Neuronal stem cell (in vitro differentiated cells): ENCODE measurements at places on chromosomes 7 and 10.
A peak's percentile ranks its signal among the peaks of the same experiment; 100 is the strongest.

DNA sequence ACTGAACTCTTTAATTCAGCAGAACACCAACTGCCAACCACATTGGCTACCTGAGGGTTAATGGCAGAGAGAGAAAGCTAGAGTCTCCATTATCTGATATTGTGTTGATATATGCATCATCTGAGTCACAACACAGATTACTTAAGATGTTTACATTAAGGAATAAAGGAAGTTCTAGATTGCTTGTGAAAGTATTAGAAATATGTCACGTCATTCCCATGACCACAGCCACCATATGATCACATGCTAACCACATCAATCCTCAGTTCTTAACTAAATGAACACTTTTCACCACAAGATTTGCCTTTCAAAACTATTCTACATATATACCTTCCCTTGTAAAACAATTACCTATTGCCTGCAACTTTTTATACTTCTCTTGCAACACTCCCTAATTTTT lies 337.9 kb downstream of the FGFR2 start:
- DNase-seq: no peak

DNA sequence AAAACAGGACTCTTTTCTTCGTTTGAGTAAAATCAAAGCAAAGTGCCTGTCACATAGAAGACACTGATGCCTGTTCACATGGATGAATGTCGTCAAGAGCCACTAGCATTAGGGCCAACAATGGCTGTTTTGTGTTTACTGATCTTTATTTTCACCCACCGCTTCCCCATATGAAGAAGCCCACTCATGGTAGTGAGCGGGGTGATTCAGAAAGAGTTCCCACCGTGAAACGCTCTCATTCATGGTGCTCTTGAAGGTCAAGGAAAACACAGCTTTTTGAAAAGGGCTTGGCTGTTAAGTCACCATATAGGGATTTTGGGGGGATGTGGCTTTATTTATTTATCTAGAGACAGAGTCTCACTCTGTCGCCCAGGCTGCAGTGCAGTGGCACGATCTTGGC lies 12.5 kb downstream of the PROSER2 start:
- no peak for DNase-seq

DNA sequence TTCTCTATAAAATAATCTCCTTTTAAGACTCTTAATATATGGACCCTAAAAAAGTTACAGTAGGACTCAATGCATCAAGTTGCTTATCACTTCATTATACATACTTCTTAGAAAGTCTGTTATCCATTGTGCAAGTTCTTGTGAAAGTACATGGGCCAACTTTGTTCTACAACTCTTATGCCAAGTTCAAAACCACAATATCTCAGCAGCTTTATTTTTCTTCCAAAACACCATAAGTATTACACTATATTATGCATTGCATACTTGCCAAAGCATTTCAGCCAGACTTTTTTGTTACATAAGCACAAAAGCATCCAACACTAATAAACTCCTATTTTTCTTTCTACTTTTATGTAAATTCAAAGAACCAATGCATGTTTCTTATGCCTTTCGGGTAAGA lies 94.4 kb downstream of the AHR start:
- DNase-seq: no peak

DNA sequence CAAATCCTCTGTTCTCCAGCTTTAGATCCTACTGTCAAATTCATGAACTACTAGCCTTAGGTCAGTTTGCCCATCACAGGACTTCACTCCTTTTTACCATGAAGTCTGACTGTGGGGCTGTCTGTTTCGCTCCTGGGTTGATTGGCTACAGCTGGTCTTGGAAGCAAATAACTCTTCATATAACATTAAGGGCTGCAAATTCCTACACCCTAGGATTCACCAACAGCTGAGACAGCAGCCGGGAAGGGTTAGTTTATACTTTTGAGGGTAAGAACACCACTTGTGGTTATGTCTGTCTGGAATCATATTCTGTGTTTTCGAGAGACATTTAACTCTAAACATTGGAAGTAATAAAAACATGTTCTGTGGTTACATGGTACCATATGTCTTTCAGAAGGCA lies 55.9 kb upstream of the KIAA1217 start:
- no peak for DNase-seq

DNA sequence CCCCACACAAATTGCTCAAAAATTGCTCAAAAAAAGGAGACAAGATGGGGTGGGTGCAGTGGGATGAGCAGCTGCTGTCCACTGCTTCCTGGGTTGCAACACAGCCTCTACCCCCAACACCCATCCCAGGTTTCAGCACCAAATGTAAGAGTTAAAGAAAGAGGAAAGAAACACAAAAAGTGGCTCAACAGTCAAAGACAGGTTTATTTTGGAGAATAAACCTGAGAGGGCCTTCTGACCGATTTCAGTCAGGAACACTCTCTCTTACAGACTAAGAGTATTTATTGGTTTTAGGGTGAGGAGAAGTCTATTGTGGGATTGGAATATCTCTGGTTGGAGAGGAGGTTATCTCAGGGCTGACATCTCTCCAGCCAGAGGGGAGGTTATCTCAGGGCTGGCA lies 28.4 kb downstream of the OR13A1 start:
- no peak for DNase-seq

DNA sequence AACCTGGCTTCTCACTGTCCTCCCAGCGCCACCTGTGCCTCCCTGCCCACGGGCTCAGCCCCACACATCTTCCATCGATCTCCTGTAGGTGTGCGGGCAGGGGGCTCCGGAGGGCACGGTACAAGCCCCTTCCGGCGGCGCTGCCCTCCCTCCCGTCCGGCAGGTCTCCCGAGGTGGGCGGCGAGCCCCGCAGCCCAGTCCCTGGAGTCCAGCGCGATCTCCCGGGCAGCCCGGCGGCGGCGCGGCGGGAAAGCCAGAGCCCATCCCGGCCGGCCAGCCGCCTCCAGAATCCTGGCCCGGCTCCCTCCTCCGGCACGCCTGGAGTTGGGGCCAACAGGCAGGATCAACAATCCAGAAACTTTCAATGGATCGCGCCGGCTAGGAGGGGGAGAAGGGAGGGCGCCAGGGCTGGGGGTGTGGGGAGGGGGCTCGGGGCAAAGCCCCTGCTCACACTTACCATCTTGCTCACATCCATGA lies 100.1 kb downstream of the HIP1 start:
- DNase-seq: peak; percentile 63

DNA sequence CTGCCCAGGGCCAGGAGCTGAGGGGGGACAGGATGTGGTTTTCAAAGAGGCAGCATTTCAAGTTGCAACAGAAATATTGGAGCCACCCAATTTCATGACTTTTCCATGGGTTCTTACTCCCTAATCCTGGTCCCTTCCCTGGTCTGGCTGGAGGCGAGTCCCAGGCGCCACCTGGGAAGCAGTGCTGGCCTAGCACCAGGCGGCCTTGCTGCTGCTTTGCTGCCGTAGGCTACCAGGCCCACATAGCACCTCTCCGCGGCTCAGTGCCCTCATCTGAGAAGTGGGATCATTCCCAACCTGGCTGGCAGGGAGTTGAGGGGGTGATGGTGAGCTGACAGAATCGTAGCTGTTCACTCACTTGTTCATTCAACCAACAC lies 33.7 kb downstream of the ZMIZ1 start:
- DNase-seq: no peak

DNA sequence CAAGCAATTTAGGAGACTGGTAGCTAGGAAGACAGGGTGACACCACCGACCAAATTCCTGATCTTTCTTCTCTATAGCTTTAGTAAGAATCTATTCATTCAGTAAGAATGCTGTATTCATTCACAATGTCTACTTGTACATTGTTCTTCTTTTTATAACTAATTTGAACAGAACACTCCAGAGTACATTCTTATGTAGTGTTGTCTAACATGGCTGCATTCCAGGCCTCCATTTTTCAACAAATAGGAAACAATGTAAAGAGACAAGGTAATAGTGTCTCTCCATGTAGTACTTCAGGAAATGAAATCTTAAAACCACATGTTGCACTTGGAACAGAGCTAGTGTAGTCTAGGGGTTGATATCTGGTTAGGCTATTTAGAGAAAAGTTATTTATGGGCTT lies 1.8 kb downstream of the VCL start:
- no peak for DNase-seq

GRCh38 chr7:29237489-29237888 lies 42.9 kb downstream of the CHN2 start:
- DNase-seq: no peak

GRCh38 chr7:42445691-42446090 lies 208.7 kb upstream of the GLI3 start:
- no peak for DNase-seq

GRCh38 chr7:158495216-158495615 lies 92.4 kb downstream of the PTPRN2 start:
- DNase-seq: no peak

- no peak for DNase-seq
Measured at GRCh38 chr7:120442838-120443237, 169.9 kb downstream of the KCND2 start.
